ENCODE measurements at places on chromosomes 3 and 15.

DNA sequence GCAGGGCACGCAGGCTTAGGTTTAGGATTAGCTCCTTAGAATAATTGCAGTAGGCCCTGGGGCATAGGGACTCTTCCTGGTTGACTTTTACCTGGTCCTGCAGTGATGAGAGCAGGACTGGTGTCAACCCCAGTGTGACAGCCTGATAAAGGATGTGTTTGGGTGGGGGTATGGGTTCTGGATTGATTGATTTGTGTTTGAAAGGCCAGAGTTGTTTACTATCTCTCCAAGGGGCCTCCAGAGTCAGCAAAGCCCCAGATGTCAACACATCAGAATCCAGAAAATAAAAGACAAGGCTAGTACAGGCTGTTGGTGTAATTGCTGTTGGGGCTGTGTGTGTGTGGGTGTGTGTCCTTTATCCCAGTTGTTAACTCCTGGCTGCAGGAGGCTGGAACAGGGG, 122.3 kb downstream of the CHRNA7 start:
- DNase-seq = no peak

DNA sequence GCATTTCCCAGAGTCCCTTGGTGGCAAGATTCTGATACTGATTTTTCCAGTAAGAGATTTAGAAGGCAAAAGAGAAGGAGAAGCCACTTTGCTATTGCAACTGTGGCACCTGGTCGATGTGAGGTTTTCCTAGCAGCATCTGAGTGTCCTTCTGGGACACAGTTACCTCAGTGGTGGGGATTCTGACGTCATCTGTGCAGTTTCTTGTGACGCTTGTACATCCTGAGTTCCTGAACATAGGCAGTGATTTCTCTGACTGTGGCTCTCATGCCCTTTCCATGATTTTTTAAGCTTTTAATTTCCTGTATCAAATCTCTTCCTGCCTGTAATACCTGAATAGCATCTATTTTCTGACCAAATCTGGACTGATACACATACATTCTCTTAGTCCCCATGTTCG, 8.9 kb downstream of the USP13 start:
- DNase-seq = no peak

DNA sequence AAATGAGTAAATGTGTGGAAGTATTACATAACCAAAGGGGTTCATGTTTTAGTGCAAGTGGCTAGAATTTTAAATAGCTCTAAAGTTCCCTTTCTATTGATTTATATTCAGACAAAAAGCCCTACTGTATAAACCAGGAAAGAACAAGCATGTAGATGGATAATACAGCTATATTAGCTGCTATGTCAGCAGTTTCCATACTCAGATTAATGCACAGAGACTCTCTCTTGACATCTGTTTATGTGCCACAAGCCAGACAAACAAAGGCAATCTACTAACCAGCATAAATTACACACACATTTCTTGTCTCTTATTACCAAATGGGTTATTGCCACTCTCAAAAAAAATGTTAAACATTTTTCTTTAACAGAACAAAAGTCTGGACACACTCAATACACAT, 760.1 kb upstream of the NECTIN3 start:
- DNase-seq = peak; percentile 28

GRCh38 chr3:140205598-140205997, 270.6 kb downstream of the CLSTN2 start:
- DNase-seq = no peak

DNA sequence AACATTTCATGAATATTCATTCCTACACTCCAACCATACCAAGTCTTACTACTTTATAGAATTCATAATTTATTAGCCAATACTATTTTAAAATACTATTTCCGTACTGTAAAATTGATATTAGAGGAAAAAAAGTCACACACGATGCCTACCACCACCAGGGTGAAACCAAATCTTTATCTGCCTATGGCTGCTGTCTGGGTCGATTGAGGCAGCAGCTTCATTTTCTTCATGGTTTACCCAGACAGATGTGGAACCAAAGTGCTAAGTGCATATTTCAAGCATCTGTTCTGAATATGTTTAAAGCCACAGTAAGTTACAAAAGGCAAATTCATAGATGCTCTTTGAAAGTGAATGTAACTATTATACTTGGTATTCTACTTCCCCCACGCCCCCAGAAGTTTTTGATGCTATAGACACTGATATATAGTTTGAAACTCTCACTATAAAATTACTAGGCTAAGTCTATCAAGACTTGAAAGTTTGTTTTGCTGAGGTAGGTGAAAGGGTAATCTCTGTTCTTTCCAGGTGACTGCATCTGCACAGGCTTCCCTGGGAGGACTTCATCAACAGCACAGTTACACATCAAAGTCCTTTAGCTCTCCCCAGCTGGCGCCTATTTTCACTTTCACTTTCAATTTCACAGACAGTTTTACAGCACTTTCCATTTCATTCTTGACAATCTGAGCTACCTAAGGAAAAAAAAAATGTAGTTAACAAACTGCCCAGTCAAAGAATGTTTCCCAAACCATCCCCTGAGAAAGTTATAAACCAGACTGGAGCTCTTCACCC, 113.9 kb downstream of the POLQ start:
- DNase-seq = peak; percentile 64

GRCh38 chr3:68802111-68802870, 130.1 kb downstream of the TAFA4 start:
- no peak for DNase-seq

- DNase-seq = peak; percentile 48
Observed at GRCh38 chr3:124064050-124064449, 72.1 kb upstream of the ROPN1 start.

DNA sequence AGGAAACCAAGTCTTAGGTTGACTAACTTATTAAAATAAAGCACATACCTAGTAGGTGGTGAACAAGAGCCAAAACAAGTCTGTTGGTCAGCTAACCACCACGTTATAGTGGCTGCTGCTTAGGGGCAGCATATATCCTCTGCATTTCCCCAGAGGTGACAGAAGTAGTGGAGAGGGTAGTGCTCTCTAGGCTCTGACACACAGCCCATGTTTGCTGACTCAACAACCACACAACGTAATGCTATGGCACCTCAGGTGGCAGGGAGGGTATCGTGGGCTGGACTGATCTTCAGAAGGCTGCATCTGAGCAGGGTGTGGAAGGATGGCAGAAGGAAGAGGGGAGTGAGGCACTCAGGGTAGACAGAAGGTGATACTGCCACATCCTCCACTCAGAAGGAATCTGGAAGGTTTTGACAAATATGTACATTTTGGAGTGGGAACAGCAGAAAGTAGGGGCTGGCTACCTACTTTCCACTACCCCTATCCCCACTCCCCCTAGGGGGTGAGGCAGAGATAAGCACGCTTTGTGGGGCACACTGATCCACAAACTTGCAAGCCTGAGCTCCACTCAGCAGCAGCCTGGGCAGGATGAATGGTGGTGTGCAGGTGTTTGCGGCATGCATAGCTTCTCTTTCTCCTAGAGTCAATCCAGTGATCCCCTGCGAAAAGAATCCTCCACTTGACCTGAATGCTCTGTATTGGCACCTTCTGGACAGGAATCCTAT, 178.1 kb downstream of the RORA start:
- no peak for DNase-seq

GRCh38 chr3:149407898-149408297, 30.4 kb upstream of the TM4SF1 start:
- peak; percentile 34 for DNase-seq

- DNase-seq = peak; percentile 99
Observed at GRCh38 chr3:189276444-189277219, 104.9 kb downstream of the TPRG1 start.

DNA sequence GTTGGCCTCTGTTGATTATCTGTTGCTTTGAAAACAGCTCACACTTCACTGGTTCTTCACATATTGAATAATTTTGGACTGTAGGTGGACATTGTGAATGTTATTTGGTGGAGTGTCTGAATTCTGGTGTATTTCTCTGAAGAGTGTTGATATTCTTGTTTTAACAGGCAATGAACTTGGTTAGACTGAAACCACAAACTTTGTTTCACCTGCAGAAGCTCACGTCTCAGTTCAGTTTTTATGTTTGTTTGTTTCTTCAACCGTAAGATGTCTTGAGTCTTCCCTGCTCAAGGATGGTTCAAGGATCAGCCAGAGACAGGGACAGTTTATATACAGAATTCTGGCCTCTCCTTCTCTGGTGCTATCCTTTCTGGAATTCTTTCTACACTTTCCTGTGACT, 43.6 kb downstream of the C3orf20 start:
- DNase-seq = no peak

GRCh38 chr3:62557983-62558382, 184.6 kb upstream of the FEZF2 start:
- DNase-seq = no peak

DNA sequence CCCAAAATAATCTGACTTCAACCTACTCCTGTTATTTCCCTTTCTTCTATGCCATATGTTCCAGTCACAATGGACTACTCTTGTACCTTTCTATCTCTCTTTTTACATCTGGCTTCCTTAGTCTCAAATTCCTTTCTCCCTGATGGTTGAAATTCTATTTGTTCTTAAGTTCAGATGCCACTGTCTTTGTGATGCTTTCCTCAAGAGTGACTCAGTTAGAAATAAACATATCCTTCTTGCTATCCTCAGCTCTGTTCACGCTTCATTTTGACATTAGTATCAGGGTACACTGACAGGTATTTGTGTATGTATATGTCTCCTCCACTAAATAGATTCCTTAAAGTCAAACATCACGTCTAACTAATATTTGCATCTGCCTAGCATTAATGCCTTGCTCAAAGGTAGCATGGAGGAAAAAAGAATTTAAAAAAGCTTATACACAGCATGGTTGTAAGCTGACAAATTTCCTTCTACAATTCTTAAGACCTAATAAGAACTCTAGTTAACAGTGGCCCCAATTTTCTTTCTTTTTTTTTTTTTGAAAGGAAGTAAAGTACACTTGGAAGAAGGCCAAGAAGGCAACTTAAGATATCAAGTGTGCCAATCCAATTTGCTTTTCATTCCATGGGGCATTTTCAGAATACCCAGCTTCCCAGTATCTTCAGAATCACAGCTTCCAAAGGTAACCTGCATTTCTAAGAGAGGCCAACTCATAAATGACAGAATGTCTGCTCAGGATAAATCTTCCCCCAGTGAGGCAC, 58.0 kb downstream of the CHAC1 start:
- no peak for DNase-seq

DNA sequence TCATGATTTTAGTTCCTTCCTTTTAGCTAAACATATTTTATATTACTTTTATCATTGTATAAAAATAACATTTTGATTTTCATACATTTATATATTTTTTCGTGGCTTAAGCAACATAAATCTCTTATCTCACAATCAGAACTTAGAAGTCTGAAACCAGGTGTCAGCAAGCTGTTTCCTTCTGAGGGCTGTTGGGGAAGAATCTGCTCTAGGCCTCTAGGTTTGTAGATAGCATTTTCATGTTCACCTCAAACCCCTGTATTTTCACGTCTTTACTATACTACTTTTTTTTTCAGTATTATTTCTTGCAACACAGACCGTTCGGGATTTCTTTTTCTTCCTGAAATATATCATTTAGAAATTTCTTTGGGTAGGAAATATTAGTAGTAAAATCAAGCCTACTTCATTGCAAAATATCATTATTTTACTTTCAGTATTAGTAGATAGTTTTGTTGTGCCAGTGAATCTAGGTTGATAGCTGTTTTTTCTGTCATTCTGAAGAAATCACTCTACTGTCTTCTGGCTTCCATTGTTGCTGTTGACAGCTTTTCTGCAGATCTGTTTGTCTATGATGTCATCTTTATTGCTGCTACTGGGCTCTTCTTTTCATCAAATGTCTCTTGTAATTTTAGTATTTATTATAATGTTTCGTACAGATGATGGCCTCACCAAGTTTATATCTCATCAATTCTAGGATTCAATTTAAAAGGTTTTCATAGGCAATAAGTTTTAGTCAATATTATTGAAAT, 756.3 kb downstream of the VGLL3 start:
- no peak for DNase-seq

DNA sequence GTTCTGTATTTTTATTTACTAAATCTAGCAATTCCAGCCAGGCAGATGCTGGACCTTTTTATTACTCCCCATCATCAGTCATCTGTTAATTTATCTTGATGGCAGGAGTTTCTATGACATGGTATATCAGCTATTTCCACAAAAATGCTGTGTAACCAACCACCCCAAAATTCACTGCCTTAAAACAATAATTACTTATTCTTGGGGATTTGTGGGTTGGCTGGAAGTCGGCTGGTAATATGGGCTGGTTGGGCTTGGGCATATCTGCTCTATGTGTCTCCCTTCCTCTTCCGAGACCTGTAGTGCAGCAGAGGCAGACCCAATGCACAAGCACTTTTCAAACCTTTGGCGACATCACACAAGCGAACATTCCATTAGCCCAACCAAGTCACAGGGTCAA, 92.1 kb upstream of the UBE2E1 start:
- DNase-seq = peak; percentile 86

- no peak for DNase-seq
Observed at GRCh38 chr3:12766541-12766940, 7.5 kb upstream of the TMEM40 start.

DNA sequence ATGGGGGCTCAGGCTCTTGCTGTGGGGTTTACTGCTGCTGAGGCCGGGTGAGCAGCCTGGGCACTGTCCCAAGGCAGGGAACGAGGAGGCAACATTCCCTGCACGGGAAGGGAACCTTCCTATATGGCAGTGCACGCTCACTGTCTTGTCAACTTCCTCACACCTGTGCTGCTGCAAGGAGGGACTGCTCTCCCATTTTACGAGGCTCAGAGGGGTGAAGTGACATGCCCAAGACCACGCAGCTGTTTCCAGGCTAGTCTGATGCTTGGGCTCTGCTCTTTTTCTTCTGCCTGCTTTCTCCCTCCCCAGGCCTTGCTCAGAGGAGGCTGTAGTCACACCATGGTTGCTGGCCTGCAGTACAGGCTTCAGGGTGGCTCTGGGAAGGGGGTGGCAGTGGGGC, 41.5 kb downstream of the SPSB4 start:
- DNase-seq = no peak

DNA sequence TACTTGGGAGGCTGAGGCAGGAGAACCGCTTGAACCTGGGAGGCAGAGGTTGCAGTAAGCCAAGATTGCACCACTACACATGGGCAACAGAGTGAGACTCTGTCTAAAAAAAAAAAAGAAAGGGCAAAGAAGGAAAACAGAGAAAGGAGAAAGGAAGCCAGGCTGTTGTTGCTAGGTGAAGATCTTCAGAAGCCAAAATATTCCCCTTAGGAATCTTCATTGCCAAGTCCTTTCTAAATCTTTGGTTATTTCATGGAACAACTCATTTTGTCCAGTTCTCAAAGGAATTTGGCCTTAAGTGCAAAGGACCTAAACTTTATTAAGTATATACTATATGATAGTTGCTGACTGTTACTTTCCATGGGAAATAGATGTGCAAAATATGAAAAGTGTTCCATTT, 59.2 kb upstream of the OSBPL11 start:
- DNase-seq = no peak

GRCh38 chr3:114874522-114874971, 272.5 kb downstream of the ZBTB20 start:
- no peak for DNase-seq

- DNase-seq = no peak
Observed at GRCh38 chr3:160139291-160139690, 85.9 kb upstream of the C3orf80 start.
